ENCODE measurements at places on chromosomes 4 and X.

DNA sequence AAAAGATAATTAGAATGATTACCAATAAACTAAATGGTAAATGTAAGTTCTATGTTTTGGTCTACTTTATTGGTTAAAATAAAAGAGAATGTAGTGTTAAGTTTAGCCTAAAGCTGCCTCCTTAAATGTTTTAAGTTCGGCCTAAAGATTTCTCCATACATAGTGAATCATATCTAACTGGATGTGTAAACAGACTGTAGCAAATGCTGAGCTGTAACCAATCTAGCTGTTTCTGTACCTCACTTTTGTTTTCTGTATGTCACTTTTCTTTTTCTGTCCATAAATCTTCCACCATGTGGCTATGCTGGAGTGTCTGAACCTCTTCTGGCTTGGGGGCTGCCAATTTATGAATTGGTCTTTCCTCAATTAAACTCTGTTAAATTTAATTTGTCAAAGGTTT is 121.2 kb downstream of the TBCK start:
- H3K27ac ChIP-seq, result no peak overlapping the region
- no peaks in the 10 kb centered on the region for H3K4me1 ChIP-seq
- H3K27me3 ChIP-seq, result no peaks in the 10 kb centered on the region
- no peak for DNase-seq

GRCh38 chr4:118348886-118349285 is 3.9 kb downstream of the PRSS12 start:
- H3K27me3 ChIP-seq, result peaks cover 12% of the 10 kb centered on the region
- no peak overlapping the region for H3K4me3 ChIP-seq
- DNase-seq, result no peak
- H3K36me3 ChIP-seq, result no peaks in the 10 kb centered on the region
- H3K4me1 ChIP-seq, result peaks cover 18% of the 10 kb centered on the region
- H3K27ac ChIP-seq, result no peak overlapping the region

DNA sequence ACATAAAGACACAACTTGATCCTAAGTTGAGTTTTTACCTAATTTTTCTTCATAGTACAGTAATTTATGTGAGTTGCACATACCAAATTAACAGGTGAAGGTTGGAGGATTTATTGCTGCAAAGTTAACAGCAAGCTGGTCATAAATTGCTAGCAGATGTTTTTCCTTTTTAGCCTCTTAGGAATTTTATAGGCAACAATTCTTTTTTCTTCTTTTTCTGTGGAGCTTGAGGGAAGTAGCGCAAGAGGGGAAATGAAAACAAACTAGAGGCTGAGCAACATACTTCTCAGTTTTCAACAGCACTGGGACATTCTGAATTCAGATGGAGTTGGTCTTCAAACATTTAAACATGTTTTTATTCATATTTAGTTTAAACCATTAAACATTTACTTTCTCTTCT is 63.7 kb upstream of the TLR2 start:
- DNase-seq, result no peak
- no peak overlapping the region for H3K4me3 ChIP-seq
- no peak overlapping the region for H3K27ac ChIP-seq
- H3K27me3 ChIP-seq, result no peaks in the 10 kb centered on the region

DNA sequence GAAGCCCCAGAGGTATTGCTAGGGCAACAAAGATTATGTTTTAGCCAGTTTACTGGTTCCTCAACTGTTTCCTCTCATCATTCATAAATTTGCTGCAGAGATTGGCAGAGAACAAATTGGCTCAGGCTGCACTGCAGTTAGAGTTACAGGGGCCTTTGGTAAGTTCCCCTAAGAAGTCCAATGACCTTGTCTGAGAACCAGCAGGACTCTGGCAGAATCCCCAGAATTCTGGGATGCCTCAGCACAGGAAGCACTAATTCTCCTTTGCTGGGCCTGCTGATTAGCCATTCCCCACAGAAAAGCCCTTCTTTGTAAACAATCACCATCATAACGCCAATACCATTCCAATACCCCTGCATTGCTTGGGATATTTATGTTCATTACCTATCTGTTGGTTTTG is 151.3 kb downstream of the USP46 start:
- no peak overlapping the region for H3K27ac ChIP-seq
- DNase-seq, result no peak
- H3K27me3 ChIP-seq, result no peaks in the 10 kb centered on the region

GRCh38 chr4:165532976-165533375 is 154.2 kb downstream of the CPE start:
- no peak for DNase-seq
- H3K4me1 ChIP-seq, result no peaks in the 10 kb centered on the region
- no peak overlapping the region for H3K4me3 ChIP-seq

- DNase-seq, result no peak
- no peak overlapping the region for H3K27ac ChIP-seq
- H3K4me3 ChIP-seq, result no peak overlapping the region
- H3K27me3 ChIP-seq, result no peaks in the 10 kb centered on the region
These were observed 763.0 kb downstream of the DMD start for GRCh38 chrX:32448320-32448719.

GRCh38 chr4:32032136-32032672 is 1312.0 kb downstream of the PCDH7 start:
- H3K4me3 ChIP-seq, result no peak overlapping the region
- no peaks in the 10 kb centered on the region for H3K27me3 ChIP-seq
- no peak for DNase-seq

DNA sequence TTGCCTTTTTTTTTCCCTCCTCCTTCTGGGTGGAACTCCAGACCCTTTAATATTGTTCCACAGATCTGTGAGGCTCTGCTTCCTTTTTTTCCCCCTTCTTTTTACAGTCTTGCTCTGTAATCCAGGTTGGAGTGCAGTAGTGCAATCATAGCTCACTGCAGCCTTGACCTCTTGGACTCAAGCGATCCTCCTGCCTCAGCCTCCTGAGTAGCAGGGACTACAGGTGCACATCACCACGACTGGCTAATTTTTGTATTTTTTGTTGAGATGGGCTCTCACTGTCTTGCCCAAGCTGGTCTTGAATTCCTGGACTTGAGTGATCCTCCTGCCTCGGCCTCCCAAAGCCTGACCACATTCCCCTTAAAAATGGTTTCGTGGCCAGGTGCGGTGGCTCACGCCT is 26.8 kb downstream of the NSD2 start:
- no peaks in the 10 kb centered on the region for H3K4me1 ChIP-seq
- DNase-seq, result peak; percentile 8
- H3K4me3 ChIP-seq, result no peak overlapping the region
- H3K27ac ChIP-seq, result no peak overlapping the region

GRCh38 chr4:173991316-173991715 is 292.2 kb downstream of the FBXO8 start:
- H3K4me3 ChIP-seq, result no peak overlapping the region
- no peaks in the 10 kb centered on the region for H3K36me3 ChIP-seq
- DNase-seq, result no peak
- no peaks in the 10 kb centered on the region for H3K4me1 ChIP-seq
